ENCODE measurements at places on chromosomes 7 and 10. TPM values are rescaled to one million over a fixed set of nuclear protein-coding genes. Genes with fewer than 3 reads are reported as not detected.

ANKRD26 gene
- total RNA-seq, result 9.0 TPM

MYO1G gene
- total RNA-seq, result 0.39 TPM

ICA1 gene
- total RNA-seq, result 66.4 TPM

CUBN gene
- 0.27 TPM for total RNA-seq

SLC18A3 gene
- total RNA-seq, result not detected

UCMA gene
- not detected for total RNA-seq

GRCh38 chr10:73998623-73998928 is 660 bp downstream of the VCL start:
- H3K4me1 ChIP-seq, result peaks cover 49% of the 10 kb centered on the region
- peak overlapping the region; percentile 98 for H3K27ac ChIP-seq
- no peaks in the 10 kb centered on the region for H3K27me3 ChIP-seq
- DNase-seq, result peak; percentile 18
- peaks cover 61% of the 10 kb centered on the region for H3K36me3 ChIP-seq
- H3K4me3 ChIP-seq, result peak overlapping the region; percentile 97

GRCh38 chr7:76049295-76049694 is 1.4 kb downstream of the MDH2 start:
- no peaks in the 10 kb centered on the region for H3K27me3 ChIP-seq
- no peak for DNase-seq
- peak overlapping the region; percentile 50 for H3K27ac ChIP-seq
- H3K4me1 ChIP-seq, result peaks cover 25% of the 10 kb centered on the region

DNA sequence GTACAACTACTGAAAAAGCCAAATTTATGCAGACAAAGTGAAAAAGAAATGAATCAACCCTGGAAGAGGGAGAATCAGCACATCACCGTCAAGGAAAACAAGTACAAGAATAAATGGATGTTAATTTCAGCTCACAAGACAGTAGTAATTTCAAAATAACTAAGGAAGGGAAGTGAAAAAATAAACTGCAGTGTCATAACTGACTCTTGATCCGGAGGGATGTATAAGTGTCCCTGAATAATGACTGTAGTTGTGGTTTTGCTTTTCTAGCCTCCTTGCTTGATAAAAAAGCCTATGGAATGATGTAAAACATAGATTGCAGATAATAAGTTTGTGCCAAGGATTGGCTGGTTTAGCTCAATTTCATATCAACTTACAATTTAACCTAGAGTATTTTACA is 721.1 kb upstream of the C7orf33 start:
- H3K4me3 ChIP-seq, result no peak overlapping the region
- H3K4me1 ChIP-seq, result no peaks in the 10 kb centered on the region
- no peak overlapping the region for H3K27ac ChIP-seq
- no peak for DNase-seq
- no peaks in the 10 kb centered on the region for H3K27me3 ChIP-seq

- no peak overlapping the region for H3K4me3 ChIP-seq
- no peak overlapping the region for H3K27ac ChIP-seq
- peaks cover 19% of the 10 kb centered on the region for H3K4me1 ChIP-seq
- no peaks in the 10 kb centered on the region for H3K27me3 ChIP-seq
- H3K36me3 ChIP-seq, result no peaks in the 10 kb centered on the region
These were observed 88.1 kb upstream of the FAM3C start for GRCh38 chr7:121484089-121484763.

DNA sequence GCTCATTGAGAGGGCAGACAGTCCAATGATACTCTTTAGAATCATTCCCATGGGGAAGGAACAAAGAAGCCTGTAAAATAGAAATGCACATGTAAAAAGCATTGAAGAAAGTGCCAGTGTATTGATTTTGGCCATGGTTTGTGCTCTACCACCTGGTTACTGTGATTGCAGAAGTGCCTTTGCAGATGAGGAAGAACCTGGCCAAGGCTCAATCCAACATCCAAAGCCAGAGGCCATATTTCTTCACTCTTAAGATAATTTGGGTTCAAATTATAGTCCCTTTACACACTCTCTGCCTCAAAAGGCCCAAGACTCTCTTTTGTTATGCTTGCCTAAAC is 122.1 kb downstream of the EGFR start:
- H3K36me3 ChIP-seq, result peaks cover 37% of the 10 kb centered on the region
- H3K27ac ChIP-seq, result no peak overlapping the region
- no peak overlapping the region for H3K4me3 ChIP-seq
- no peaks in the 10 kb centered on the region for H3K27me3 ChIP-seq
- DNase-seq, result no peak

DNA sequence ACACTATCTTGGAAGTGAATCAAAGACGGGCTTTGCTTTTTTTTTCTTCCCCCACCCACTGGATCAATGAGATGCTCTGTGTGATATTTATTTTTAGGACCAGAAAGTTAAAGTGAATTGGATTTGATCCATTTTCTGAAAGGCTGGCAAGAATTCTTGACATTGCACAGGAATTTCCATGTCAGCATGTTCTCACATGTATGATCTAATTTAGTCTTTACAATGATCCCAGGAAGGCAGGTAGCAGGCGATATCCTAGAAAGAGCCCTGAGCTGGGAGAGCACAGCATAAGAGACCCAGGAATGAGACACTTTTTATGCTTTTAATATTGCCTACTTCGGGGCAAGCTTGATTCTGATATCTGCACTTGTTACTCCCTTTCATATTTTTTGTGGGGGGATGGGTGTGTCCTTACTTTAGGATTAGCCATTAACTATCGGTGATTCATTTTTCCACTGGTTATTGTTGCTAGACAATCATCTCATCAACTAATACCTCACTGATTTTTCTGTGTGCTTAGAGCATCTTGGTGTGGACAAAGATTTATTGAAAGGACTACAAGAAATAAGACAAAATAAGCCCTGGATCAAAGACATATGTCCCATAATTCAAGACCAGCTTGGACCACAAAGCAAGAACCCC is 58.1 kb downstream of the NRP1 start:
- H3K4me3 ChIP-seq, result peak overlapping the region; percentile 30
- peak overlapping the region; percentile 66 for H3K27ac ChIP-seq
- H3K27me3 ChIP-seq, result no peaks in the 10 kb centered on the region
- H3K36me3 ChIP-seq, result no peaks in the 10 kb centered on the region

DNA sequence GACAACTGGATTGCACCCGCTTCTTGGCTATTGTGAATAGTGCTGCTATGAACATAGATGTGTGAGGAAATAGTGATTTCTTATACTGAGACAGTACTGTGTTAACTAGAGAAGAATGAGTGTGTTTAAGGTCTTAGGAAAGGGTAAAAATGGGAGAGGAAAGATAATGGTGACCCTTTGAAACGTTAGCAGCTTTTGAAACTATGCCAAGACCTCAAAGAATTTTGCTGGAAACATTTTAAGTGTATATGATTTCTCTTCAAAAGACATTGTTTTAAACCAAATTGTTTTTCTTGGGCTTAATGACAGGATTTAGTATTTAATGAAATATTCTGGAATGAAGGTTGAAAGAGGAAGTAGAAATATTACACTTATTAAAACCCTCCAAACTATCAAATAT is 100.8 kb upstream of the ARHGAP21 start:
- H3K27ac ChIP-seq, result peak overlapping the region; percentile 53
- no peaks in the 10 kb centered on the region for H3K27me3 ChIP-seq
- no peaks in the 10 kb centered on the region for H3K36me3 ChIP-seq
- no peak for DNase-seq
- H3K4me3 ChIP-seq, result no peak overlapping the region

GRCh38 chr10:59891936-59892335 is 14.4 kb downstream of the CCDC6 start:
- no peaks in the 10 kb centered on the region for H3K27me3 ChIP-seq
- no peak overlapping the region for H3K27ac ChIP-seq
- H3K36me3 ChIP-seq, result peaks cover 13% of the 10 kb centered on the region
- H3K4me3 ChIP-seq, result no peak overlapping the region
- DNase-seq, result no peak

GRCh38 chr10:11876324-11876723 is 53.2 kb downstream of the PROSER2 start:
- no peaks in the 10 kb centered on the region for H3K27me3 ChIP-seq
- peaks cover 43% of the 10 kb centered on the region for H3K4me1 ChIP-seq

Measured in Calu3 (cell line).